ENCODE measurements at places on chromosomes 4 and X.

GRCh38 chrX:11050013-11050412 is 61.1 kb upstream of the HCCS start:
- DNase-seq = no peak

DNA sequence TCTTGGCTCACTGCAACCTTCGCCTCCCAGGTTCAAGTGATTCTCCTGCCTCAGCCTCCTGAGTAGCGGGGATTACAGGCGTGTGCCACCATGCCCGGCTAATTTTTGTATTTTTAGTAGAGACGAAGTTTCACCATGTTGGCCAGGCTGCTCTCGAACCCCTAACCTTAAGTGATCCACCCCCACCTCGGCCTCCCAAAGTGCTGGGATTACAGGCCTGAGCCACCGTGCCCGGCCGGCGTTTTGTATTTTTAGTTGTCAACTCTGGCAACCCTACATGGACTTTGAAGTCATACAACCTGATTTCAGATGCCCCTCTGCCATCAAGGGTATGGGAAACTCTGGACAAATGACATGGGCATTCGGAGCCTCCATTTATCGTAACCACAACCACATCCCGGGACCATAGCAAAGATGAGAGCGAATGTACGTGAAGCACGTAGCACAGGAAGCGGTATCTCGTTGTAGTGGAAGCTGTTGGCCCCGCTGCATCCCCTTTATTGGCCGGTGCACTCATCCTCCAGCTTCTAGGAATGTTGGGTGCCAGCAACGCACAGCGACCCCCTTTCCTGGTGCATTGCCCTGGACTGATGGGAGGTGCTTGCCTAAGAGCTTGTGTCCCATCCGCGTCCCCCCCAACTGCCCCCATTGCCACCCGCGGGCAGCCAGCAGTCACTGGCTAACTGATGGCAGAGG is 109.2 kb downstream of the PHKA2 start:
- DNase-seq = no peak

DNA sequence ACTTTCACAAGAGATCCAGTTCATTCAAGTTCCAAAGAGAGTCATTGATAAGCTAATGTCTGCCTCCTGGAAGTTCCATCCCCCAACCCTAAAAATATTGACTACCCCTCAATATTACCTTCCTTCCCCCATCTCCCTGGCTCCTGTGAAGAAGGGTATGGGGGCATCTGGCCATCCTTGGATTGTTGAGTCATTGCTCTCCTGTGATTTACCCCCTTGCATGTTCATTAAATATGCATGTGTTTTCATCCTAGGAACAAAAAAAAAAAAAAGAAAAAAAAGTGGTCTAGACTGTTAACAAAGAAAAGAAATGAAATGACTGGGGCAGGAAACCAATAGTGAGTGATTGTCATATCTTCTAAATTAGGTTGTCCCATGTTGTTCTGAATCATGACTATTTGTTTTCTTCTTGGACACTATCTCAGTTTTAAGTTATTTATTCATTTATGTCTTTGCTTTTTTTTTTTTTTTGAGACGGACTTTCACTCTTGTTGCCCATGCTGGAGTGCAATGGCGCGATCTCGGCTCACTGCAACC is 51.9 kb upstream of the HUWE1 start:
- DNase-seq = no peak

DNA sequence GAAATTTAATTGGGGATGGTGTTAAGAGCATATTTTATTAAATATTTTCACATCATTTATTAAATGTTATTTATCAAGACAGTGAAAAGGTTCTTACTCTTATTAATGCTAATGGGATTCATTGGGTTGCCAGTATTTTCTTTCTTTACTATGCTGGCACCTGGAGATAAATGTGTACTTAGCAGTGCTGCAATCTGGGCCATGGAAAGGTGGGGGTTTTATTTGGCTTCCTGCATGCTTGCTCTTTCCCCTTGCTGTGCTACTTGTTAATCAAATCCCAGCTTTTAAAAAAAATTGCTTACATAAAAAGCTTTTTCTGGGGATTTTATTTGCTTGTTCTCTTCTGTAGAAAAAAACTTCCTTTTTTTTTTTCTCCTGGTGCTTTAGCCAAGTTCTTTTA is 48.3 kb downstream of the ZAR1 start:
- no peak for DNase-seq

DNA sequence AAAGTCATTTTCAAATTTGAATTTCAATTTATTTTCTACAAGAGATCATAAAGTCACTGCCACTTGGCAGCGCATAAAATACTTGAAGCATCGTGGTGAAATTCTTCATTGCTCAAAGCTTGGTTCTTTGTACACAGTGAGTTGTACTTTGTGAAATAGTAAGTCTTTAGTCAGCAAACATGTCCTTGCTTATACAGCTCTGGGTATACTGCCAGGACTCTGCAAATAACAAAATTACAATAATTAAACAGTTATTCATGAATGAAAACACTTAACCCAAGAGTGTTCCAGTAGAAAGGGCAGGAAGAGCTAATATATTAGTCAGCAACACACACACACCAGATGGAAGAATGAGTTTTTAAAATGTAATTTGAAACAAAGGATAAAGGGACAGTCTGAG is 1300.9 kb upstream of the DIAPH2 start:
- DNase-seq = no peak

DNA sequence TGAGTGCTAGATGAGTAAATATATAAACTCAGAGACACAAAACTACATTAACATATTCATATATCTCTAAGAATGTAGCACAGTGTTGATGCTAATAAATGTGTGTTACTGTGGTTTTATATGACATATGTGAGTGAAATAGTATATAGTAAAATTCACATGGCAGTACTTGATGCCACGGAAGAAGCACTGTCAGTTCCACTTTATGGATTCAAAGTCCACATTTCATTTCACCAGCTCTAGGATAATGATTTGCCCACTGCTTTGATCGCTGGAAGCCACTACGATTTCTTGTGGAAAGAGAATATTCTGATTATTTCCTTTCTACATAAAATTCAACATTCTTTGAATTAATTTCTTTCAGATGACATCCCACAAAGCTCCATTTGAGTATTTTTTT is 181.2 kb downstream of the GBA3 start:
- DNase-seq = no peak

DNA sequence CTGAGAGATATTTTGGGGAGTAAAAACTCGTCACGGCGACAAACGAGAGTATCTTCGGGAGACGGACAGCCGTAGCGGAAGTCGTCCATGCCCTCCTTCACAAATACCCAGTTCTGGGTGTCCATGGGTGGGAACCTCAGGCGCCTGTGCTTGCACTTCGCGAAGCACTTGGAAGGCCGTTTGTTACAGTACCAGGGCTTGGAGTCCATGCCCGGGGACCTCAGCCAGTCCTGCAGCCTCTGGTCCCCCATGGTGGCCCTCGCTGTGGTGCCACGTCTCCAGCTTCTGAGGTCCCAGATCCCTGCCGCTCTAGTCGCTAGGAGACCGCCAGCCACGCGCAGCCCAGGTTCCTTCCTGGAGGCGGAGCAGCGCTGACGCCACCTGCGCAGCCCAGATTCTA is at the start of gene FAM47A:
TSS of gene FAM47A (minus strand) at position 287 of the 400 bp plus-strand sequence. CDS start at position 251, 36 bp downstream.
- DNase-seq = no peak

GRCh38 chrX:80876877-80877276 is 67.2 kb upstream of the BRWD3 start:
- no peak for DNase-seq

- no peak for DNase-seq
These were observed 14.0 kb downstream of the PLCXD1 start for GRCh38 chrX:295136-295535.

- no peak for DNase-seq
These were observed 117.2 kb downstream of the TMEM144 start for GRCh38 chr4:158327525-158327924.

DNA sequence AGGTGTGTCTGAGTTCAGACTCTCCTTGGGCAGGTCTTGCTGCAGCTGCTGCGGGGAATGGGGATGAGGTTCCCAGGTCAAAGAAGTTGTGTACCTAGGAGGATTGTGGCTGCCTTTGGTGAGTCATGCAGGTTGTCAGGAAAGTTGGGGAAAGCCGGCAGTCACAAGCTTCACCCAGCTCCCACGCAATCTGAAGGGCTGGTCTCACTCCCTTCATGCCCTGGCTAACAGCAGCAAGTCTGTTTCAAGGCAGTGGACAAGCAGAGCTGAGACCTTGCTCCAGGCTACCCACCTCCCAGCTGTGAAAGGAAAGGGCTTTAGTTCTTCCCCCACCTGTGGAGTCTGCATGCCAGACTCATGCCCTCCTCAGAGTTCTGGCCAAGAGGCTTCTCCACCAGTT is 287.2 kb downstream of the DTHD1 start:
- DNase-seq = no peak

- no peak for DNase-seq
These were observed 66.7 kb upstream of the MTNR1A start for GRCh38 chr4:186621959-186622553.

DNA sequence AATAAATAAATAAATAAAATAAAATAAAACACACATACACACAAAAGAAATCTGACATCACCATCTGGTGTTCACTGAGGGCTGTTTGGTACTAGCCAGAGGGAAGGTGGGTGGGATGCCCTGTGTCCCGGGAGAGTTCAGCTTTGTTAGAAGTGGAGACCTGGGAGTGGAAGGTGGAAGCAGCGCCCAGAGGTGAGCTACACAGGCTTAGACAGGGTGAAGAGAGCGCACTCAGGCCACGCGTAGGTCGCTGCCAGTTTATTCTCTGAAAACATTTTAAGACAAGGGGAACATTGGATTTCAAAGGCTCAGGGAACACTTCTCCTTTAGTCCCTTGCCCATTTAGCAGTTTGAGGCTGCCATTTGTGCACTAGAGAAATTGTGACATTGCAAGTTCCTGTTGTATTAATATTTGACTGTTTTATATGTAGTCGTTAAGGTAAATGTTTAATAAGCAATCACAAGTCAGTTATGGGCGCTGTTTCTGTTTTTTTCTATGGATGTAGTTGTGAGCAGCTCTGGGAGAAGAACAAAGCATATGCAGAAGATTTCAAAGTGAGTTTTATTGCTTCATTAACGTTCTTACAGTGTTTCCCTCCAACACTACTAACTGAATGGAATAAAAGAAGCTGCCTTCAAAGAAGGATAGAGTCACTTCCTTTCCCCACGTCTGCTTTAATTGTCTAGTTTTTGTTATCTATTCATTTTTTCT is 405.5 kb upstream of the NR3C2 start:
- DNase-seq = no peak

DNA sequence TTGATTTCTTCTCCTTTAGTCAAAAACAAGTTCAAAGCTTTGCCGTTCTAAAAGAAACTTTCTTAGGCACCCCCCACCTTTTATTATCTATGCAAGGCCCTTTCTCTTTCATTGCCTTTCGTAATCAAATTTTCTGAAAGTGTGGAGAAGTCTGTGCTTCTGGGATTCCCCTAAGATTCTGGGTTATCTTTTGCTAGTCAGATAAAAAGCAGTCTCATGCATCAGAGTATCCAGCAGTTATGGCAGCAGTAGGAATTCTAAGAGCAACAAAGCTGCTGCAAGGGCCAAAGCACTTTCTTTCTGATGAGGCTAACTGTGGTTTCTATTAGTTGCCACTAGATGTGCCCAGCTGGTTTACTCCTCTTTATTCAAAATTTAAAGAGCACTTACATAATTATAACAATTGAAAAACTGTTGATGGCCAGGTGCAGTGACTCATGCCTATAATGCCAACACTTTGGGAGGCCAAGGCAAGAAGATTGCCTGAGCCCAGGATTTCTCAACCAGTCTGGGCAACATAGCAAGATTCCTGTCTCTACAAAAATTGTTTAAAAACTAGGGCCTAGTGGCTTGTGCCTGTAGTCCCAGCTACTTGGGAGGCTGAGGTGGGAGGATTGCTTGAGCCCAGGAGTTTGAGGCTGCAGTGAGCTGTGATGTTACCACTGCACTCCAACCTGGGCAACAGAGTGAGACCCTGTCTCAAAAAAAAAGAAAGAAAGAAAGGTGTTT is 296.2 kb downstream of the PAPSS1 start:
- DNase-seq = no peak

GRCh38 chrX:16711893-16712547 is 449 bp downstream of the CTPS2 start:
- DNase-seq = no peak

DNA sequence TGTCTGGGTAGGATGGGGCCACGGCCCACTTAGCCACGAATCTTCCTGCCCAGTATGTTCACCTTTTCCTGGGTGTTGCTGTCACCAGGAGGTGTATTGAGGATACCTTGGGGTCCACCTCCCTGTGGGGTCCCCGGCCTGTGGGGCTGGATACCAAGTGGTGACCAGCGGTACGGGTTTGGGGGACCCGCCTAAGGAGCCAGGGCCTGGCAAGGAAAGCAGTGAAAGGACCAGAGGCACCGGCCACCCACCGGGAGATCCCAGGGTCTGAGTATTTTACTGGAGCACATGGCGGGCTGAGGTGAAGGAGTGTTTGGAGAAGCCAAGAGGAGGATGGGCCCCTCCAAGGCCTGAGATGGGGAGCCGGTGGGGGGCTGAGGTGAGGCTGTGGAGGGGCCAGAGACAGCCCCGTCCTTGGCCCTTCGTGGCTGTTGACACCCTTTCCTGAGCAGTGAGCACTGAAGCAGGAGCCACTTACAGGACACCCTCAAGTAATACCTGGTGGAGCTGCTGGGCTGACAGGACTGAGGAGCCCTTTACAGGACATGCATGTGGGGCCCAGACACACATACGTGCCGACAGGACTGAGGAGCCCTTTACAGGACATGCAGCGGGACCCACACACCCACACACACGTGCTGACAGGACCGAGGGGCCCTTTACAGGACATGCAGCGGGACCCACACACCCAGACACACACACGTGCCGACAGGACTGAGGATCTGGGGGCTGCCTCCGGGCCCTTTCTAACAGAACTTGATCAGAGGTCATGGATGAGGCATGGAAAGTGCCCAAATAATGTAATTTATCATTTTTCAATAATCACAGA is 38.4 kb downstream of the TMEM271 start:
- DNase-seq = no peak

DNA sequence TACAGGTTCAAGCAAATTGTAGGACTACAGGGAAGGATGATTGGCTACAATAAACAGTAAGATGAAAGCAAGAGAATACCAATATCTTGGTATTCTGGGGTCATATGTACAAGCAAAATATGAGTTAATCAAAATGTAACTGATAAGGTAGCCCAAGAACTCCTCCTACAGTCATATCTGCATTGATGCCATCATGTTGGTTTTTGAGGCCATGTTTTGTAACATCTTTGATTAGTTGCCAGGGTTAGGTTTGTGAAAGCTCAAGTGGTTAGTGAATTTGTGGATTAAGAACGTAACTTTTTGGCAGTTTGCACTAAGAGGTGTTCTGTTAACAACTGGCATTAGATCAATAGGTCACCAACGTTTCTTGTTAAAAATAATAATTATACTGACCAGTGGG is 59.6 kb downstream of the USP9X start:
- DNase-seq = no peak

DNA sequence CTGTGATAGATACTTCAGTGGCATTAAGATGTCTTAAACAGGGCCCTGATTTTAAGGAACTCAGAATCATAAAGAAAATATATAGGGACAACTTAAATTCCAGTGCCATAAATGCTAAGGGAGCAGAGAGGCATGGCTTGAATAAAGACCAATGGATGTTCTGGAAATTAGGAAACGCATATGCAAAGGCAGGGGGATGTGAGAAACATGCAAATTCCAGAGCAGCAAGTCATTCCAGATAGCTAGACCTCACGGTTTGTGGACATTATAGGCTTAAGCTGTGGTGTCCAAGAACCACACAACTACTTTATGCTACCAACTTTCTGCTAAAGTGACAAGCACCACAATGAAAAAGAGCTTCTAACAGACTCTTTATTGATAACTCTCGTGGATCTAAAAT is 132.6 kb upstream of the ANK2 start:
- DNase-seq = no peak

- DNase-seq = no peak
These were observed 1.5 kb downstream of the SRPK3 start for GRCh38 chrX:153782313-153782712.

All from stimulated activated CD4-positive, alpha-beta T cell treated with anti-CD3 and anti-CD28 coated beads, Interleukin-1b, Interleukin-23, amount 100 ng/mL, for 1 hour (primary cell).